ENCODE measurements at places on chromosomes 5 and 9. TPM values are rescaled to one million over a fixed set of nuclear protein-coding genes. Genes with fewer than 3 reads are reported as not detected.
A peak's percentile ranks its signal among the peaks of the same experiment; 100 is the strongest.

GRCh38 chr9:117365438-117365837 is 49.4 kb downstream of the ASTN2 start:
- no peak for DNase-seq

- DNase-seq: no peak
Observed at GRCh38 chr5:120088412-120088811, 375.7 kb upstream of the PRR16 start.

GRCh38 chr5:32790411-32790951 is 79.4 kb downstream of the NPR3 start:
- no peak for DNase-seq

- DNase-seq: no peak
Observed at GRCh38 chr5:176529116-176529740, 8.0 kb downstream of the RNF44 start.

DNA sequence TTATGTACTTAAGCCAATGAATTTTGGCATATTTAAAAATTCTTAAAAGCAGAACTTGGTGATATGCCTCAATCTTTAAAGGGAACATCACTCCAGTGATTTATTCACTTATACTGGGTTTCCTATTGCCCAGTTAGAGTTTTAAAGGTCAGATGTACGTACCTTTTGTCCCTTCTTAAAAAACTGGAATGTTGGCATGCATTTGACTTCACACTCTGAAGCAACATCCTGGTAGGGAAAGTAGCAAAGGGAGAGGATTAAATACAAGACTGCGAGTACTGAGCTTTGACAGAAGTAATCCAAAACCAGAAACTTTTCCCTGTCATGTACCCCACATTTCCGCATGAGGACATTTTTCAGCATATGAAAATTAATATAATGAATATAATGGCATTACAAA is 11.7 kb downstream of the TXN start:
- DNase-seq: no peak

- DNase-seq: no peak
Observed at GRCh38 chr9:76654575-76654974, 109.7 kb upstream of the PCA3 start.

Gene MAMDC4
- total RNA-seq: 11.0 TPM

- DNase-seq: no peak
Observed at GRCh38 chr9:81564632-81565031, 124.7 kb downstream of the TLE1 start.

DNA sequence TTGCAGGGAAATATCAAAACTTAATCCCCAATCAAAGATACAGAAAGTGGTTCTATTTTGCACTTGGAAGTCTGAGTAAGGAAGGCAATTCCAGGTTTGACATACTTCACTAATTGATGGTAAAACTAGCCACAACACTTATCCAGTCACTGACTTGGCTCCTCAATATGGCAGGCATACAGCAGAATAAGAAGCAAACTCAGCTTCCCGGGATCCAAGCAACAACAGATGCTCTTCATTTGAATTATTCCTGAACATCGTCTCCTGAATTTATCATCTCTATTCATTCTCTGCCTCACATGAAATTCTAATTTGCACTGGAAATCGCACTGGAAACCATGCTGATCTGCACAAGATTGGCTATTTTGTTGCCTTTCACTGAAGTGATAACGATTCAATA is 629.6 kb downstream of the PRELID2 start:
- no peak for DNase-seq

DNA sequence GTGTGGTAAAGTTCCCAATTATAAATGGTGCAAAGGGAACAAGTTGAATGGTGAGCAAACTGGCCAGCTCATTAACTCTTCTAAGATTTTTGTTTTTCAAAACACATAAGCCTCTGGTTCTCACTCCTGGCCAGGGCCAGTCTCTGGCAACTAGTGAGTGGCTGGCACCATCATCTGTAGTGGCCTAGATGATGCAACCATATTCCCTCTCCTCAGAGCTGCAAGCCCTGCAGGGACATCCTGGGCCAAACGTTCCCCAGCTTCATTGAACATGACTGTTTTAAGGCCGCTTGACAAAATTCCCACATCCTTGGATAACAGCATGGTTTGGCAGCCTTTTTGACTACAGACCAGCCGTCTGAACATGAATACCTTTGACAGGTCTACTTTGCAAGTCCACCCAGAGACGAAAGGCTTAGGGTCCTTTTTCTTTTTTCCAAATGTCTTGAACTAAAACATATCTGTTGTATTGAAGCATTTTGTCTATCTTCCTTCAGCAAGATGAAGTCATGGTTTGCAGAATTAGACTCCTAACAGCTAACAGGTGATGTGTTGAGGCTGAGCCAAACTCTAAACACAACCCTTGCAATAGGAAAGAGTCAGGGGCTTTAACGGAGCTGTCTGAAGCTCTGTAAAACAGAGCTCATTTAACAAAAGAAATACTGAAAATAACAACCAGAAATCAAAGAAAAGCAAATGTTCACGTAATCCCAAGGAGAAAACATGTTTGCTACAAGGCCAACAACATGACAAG is 23.8 kb downstream of the MACROH2A1 start:
- no peak for DNase-seq

- no peak for DNase-seq
Observed at GRCh38 chr5:91212714-91213092, 170.4 kb downstream of the ARRDC3 start.

DNA sequence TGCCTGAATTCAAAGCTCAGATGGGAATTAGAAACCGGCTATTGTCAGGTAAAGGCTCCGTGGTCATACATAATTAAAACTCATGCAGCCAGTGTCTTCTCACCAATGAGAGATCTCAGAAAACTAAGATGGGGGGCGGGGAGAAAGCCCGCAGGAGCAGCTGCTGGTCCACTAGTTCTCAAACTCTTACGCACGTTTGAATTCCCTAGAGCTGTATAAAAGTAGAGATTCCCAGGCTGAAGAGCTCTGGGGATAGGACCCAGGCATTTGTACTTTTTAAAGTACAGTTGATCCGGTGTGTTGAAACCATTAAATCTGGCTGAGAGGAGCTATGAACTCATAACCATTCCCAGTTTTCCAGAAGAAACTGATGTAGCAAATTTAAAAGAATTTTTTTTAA is 68.5 kb downstream of the FRMD3 start:
- no peak for DNase-seq

- no peak for DNase-seq
Observed at GRCh38 chr5:108615216-108615615, 132.5 kb upstream of the FER start.

GRCh38 chr5:10506535-10506934 is 57.3 kb upstream of the ANKRD33B start:
- no peak for DNase-seq

Gene ZNF483
- total RNA-seq: 7.4 TPM

Gene APBA1
- total RNA-seq: 1.9 TPM

DNA sequence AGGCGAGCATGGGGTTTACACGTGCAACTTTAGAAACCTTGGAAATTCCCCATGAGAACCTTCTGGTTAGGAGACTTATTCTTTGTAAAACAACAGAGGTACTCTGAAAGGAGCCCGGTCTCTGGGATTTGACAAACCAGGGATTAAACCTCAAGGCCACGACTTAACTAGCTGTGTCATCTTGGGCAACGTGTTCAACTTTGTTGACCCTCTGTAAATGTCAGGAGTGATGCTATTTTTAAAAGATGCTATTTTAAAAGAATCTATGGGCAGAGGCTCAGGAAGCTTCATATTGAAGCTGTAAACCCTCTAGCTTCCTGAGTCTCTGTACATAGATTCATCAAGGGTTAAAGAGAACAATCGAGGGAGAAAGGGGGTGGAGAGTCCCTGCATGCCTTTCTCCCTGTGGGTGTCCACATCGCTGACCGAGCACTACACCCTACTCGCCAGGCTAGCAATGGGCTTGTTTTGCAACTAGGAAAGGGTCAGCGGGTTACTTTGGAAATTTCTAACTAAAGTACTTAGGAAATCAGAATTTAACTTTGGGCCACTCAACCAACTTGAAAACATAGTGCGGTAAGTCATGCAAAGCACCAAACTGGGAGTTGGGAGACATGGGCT is 2.1 kb downstream of the SLC36A2 start:
- DNase-seq: no peak

Gene PCDHB16
- total RNA-seq: 2.2 TPM

- no peak for DNase-seq
Observed at GRCh38 chr5:149667829-149668330, 62.2 kb upstream of the PPARGC1B start.

GRCh38 chr5:58127255-58128220 is 332.3 kb downstream of the PLK2 start:
- no peak for DNase-seq

- DNase-seq: no peak
Observed at GRCh38 chr5:124111886-124112285, 599.9 kb downstream of the CSNK1G3 start.

GRCh38 chr5:178230879-178231538 is 1.6 kb downstream of the PHYKPL start:
- DNase-seq: no peak

DNA sequence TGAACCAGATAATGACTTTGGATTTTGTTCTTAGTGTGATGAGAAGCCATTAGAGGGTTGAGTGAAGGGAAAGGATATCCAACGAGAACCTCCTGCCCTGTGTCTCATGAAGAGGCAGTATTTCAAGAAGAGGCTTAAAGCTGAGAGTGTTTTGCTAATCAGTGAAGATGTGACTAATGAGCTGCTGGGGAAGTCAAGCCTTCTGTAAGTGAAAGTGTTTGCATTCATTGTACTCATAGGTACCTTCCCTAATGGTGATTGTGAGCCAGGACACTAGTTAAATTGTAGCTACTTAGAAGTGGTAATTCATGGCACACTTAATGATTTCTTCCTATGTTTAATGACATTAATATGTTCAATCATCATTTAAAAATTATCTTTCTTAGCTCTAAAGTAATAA is 23.7 kb downstream of the PIP5K1B start:
- DNase-seq: no peak

DNA sequence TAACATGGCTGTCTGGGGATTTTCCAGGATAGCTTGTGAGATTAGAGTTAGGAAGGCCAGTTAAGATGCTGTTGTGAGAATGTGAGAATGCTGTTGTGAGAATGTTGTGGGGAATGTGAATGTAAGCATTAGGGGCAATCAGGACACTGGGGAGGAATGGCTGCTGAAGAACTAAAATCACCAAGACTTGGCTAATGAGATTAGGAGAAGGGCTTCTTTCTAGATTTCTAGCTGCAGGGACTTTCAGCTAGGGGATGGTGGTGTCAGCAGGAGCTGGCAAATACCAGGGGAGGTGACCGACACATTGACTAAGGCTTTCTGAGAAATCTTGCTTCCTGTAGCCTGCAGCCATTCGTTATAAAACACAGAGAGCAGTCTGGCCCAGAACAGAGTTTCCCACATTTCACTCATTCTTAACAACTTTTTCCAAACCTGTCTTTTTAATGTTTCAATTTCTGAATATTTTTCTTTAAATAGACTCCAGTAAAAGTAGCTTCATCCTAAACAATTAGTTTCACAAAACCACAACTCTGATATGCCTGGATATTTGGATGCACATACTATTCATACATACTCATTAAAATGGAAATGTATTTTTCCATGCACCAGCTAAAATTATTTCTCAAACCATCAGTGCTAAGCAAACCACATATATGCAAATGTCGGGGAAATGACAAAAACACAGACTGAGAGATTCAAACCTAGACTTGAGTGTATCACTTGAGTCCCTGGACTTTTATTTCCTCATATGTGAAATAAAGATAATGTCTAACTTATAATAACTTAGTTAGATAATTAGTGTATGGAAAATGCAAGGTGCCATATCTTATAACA is 89.3 kb upstream of the TNC start:
- DNase-seq: no peak

GRCh38 chr9:68979538-68980314 is 34.2 kb downstream of the PRKACG start:
- peak; percentile 78 for DNase-seq

Gene DNM1
- 7.3 TPM for total RNA-seq

Gene BRINP1
- total RNA-seq: 1.7 TPM

- no peak for DNase-seq
Observed at GRCh38 chr9:134734270-134734669, 92.7 kb downstream of the COL5A1 start.

DNA sequence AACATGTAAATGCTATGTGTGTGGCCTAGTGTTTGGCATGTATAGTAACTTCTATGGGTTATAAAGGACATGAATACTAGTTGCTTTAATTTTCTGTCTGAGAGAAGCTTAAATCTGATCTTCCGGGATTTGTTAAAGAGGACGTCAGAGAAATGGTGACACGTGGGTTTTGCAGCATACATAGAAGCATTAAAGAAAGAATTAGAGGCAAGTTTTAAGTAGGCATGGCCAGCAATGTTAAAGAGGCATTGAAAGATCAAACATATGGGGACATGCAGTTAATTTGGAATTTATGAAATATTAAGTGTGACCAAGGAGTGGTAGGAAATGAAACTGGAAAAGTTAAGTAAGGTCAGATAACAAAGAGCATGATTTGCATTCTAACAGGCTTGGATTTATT is 311.4 kb upstream of the RIOK2 start:
- DNase-seq: no peak

Data from cardiac septum (tissue), 1 donor.